Esophagus squamous epithelium (tissue), 5 donors: ENCODE measurements at places on chromosomes 3 and 15.

GRCh38 chr3:23162934-23163333, 40.2 kb upstream of the UBE2E2 start:
- no peak for DNase-seq

DNA sequence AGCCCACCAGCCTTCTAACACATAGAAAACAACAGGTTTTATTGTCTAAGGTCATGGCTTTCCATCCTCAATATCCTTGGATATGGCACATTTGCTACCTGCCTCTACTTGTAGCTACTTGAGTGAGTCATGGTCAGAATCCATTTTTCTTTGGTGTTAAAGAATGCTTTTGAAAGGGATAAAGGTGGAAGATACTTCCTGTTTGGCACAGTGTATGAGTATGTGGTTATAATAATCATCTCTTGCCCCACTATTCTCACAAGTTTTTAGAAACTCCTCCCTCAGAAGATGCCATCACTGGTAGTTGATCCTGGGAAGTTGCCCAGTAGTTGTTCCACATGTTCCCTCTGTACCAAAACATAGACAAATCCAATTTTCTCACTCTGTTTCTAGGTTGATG, 508.6 kb upstream of the IL12A start:
- DNase-seq, result no peak

DNA sequence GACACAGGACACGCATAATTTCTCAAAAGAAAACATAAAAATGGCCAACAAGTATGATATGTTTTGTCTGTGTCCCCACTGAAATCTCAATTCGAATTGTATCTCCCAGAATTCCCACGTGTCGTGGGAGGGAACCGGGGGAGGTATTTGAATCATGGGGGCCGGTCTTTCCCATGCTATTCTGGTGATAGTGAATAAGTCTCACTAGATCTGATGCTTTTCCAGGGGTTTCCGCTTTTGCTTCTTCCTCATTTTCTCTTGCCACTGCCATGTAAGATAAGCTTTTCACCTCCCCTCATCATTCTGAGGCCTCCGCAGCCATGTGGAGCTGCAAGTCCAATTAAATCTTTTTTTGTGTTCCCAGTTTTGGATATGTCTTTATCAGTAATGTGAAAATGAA, 12.1 kb upstream of the POU1F1 start:
- no peak for DNase-seq

GRCh38 chr3:43893727-43894126, 203.0 kb downstream of the ABHD5 start:
- DNase-seq, result no peak

DNA sequence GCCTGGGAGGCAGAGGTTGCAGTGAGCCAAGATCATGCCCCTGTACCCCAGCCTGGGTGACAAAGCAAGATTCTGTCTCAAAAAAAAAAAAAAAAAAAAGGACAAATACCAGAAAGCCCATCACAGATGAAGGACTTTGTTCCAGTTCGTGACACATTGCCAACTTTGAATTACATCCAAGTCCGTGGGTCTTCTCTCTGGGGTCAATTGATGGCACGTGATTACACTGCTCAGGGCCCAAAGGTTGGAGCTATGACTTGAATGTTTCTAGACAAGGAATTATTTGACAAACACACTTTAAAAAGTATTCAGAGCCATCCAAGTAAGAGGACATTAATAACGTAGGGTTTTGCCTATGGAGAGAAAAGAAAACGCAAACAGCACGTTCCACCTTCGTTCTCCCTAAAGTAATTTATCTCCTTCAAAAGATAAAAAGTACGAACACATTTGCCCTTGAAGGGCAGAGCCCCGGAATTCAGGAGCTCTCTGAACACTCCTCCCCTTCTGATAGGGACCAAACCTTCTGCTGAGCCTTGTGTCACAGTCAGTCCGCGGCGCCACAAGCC, 31.3 kb upstream of the ST3GAL6 start:
- DNase-seq, result no peak
